Bladder microvascular endothelial cell (primary cell): ENCODE measurements at places on chromosomes 4 and X. TPM values are rescaled to one million over a fixed set of nuclear protein-coding genes. Genes with fewer than 3 reads are reported as not detected.

The USP46 gene
- total RNA-seq, result 9.4 and 19.1 TPM in 2 replicates

The ABCG2 gene
- 2.6 and 14.9 TPM in 2 replicates for total RNA-seq

The MAOA gene
- 13.6 and 203 TPM in 2 replicates for total RNA-seq

The GYPE gene
- 0.16 and 0.44 TPM in 2 replicates for total RNA-seq

The TGIF2LX gene
- total RNA-seq, result not detected in 2 replicates

The SUPT20HL1 gene
- total RNA-seq, result not detected in 2 replicates

The CCDC149 gene
- total RNA-seq, result 4.5 and 15.3 TPM in 2 replicates

The DGKK gene
- total RNA-seq, result not detected in 2 replicates

The KCNIP4 gene
- not detected in 2 replicates for total RNA-seq

The BEX1 gene
- 0.32 TPM in 1 of 2 replicates, not detected in the other for total RNA-seq

The SEC24D gene
- 25.7 and 65.6 TPM in 2 replicates for total RNA-seq

The ARMCX4 gene
- total RNA-seq, result 2.6 and 9.9 TPM in 2 replicates

The DCAF8L2 gene
- not detected in 2 replicates for total RNA-seq

The TMSB15B gene
- total RNA-seq, result 1.9 and 5.7 TPM in 2 replicates

The TCEAL5 gene
- total RNA-seq, result not detected in 2 replicates

The GRPR gene
- total RNA-seq, result under 0.01 and 0.13 TPM in 2 replicates

The AADAT gene
- 0.32 and 2.3 TPM in 2 replicates for total RNA-seq

The CFI gene
- 44.4 and 66.7 TPM in 2 replicates for total RNA-seq

The SLC25A53 gene
- total RNA-seq, result 5.2 and 15.2 TPM in 2 replicates

The CSAG1 gene
- not detected in 2 replicates for total RNA-seq

The FUNDC2 gene
- total RNA-seq, result 32.5 and 87.5 TPM in 2 replicates

The ODAM gene
- not detected in 2 replicates for total RNA-seq

The SPANXA2 gene
- total RNA-seq, result not detected in 2 replicates

The PABPC1L2A gene
- not detected in 2 replicates for total RNA-seq

The LNX1 gene
- total RNA-seq, result 1.6 and 8.6 TPM in 2 replicates

The ENPEP gene
- total RNA-seq, result under 0.01 and 0.49 TPM in 2 replicates

The EVC2 gene
- total RNA-seq, result 2.3 and 10.7 TPM in 2 replicates

The AKAP14 gene
- total RNA-seq, result not detected in 2 replicates
